Thyroid gland (tissue), 4 donors: ENCODE measurements at places on chromosomes 5 and 9. TPM values are rescaled to one million over a fixed set of nuclear protein-coding genes. Genes with fewer than 3 reads are reported as not detected.

The MGAT4B gene
- total RNA-seq, result 108 TPM

The PCDHGB1 gene
- 7.5 TPM for total RNA-seq

- H3K4me1 ChIP-seq, result peaks cover 27% of the 10 kb centered on the region
- H3K4me3 ChIP-seq, result no peak overlapping the region
- H3K27ac ChIP-seq, result no peak overlapping the region
- H3K36me3 ChIP-seq, result no peaks in the 10 kb centered on the region
Observed at GRCh38 chr9:137433916-137434431, 7.2 kb downstream of the ENTPD8 start.

DNA sequence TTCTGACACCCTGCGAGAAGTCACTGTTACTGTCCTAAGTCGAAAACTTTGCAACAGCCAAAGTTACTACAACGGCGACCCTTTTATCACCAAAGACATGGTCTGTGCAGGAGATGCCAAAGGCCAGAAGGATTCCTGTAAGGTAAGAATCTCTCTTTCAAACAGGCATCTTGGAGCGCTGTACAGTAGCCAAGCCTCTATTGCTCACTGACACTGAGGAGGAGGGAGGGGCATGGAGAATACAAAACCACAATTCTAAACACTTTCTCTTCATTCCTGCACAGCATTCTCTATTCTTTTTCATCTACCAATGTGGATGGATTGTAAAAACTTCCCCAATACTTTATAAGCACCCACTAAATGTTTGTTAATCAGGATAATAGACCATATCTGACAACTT, 7.4 kb downstream of the GZMK start:
- H3K27ac ChIP-seq, result no peak overlapping the region
- no peaks in the 10 kb centered on the region for H3K27me3 ChIP-seq
- H3K4me1 ChIP-seq, result no peaks in the 10 kb centered on the region
- no peaks in the 10 kb centered on the region for H3K36me3 ChIP-seq

The C6 gene
- total RNA-seq, result 3.5 TPM

The RIC1 gene
- 56.1 TPM for total RNA-seq

The SLC6A7 gene
- total RNA-seq, result not detected

- H3K4me3 ChIP-seq, result no peak overlapping the region
- no peak overlapping the region for H3K27ac ChIP-seq
- no peaks in the 10 kb centered on the region for H3K27me3 ChIP-seq
- DNase-seq, result no peak
- H3K36me3 ChIP-seq, result no peaks in the 10 kb centered on the region
- peaks cover 19% of the 10 kb centered on the region for H3K4me1 ChIP-seq
Observed at GRCh38 chr5:142293486-142293885, 31.3 kb downstream of the SPRY4 start.

DNA sequence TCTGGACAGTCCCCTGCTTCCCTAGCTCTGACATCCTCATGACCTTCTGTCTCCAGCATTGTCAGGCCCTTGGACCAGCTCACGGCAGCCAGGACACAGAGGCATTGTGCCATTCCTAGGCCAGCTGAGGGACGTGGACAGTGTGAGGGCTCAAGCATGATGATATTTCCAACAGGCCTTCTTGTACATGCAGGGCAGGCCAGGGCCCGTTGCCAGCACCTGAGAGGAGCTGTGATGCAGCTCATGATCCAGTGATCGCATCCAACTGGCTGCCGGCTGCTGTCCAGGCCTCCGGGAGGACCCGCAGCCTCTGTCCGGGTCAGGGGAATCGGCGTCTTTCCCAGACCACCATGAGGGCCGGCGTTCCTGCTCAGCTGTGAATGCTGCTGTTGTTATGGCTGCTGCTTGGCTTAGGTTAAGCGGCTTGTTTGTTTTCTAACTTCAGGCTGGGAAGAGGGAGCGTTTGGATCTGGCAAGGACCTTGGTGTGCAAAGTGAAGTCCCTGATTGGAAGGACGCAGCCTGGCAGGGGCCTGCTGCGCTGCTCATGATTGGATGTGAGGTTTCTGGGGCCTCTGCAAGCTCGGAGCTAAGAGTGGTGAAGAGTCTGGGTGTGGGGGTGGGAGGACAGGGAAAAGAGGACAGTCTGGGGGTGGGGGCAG, 53.8 kb downstream of the PDZD2 start:
- DNase-seq, result no peak
- H3K4me1 ChIP-seq, result no peaks in the 10 kb centered on the region
- no peaks in the 10 kb centered on the region for H3K36me3 ChIP-seq
- H3K27ac ChIP-seq, result no peak overlapping the region

- no peak overlapping the region for H3K27ac ChIP-seq
- no peak overlapping the region for H3K4me3 ChIP-seq
- no peaks in the 10 kb centered on the region for H3K27me3 ChIP-seq
- H3K4me1 ChIP-seq, result no peaks in the 10 kb centered on the region
Observed at GRCh38 chr5:169116961-169117461, 183.9 kb downstream of the SLIT3 start.

The SUSD3 gene
- total RNA-seq, result 3.6 TPM

DNA sequence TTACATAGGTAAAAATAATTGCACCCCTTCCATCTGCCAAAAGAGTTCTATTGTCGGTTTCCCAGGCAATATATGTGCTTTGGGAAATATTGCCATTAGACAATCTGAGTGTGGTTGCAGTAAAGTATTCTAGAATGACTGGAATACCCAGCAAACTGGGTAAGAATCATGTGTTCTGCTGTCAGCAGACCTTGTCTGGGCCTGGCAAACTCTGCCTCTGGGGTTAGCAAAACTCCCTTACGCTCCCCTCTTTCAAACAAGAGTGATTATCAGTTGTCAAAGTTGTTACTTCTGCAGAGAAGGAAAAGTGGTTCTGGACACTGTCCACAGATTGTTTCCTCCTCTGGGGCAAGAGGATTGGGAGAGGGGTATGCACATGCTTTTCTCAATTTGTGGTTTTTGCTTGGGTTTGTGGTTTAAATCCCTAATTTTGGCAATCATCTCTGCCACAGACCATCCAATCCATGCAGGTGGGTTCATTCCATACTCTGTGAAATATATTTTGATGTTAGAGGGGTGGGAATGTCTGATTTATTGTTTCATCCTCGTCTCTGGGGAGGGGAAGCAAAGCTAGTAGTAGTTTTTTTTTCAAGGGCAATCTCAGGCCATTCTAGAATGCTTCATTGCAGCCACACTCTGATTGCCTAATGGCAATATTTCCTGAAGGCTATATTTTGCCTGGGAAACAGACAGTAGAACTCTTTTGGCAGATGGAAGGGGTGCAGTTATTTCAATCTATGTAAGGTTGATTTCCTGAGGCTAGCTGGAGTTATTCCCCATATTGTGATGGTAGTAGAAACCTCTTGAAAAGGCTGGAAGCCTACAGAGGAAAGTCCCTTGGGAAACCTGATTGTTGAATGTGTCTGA, 24.0 kb upstream of the TNFSF15 start:
- H3K27ac ChIP-seq, result no peak overlapping the region
- H3K4me3 ChIP-seq, result no peak overlapping the region
- H3K27me3 ChIP-seq, result no peaks in the 10 kb centered on the region
- no peaks in the 10 kb centered on the region for H3K4me1 ChIP-seq
- DNase-seq, result no peak
- no peaks in the 10 kb centered on the region for H3K36me3 ChIP-seq

- peaks cover 4% of the 10 kb centered on the region for H3K4me1 ChIP-seq
- DNase-seq, result no peak
- H3K36me3 ChIP-seq, result no peaks in the 10 kb centered on the region
- H3K4me3 ChIP-seq, result no peak overlapping the region
- H3K27me3 ChIP-seq, result no peaks in the 10 kb centered on the region
Observed at GRCh38 chr9:14170392-14170931, 143.5 kb downstream of the NFIB start.

DNA sequence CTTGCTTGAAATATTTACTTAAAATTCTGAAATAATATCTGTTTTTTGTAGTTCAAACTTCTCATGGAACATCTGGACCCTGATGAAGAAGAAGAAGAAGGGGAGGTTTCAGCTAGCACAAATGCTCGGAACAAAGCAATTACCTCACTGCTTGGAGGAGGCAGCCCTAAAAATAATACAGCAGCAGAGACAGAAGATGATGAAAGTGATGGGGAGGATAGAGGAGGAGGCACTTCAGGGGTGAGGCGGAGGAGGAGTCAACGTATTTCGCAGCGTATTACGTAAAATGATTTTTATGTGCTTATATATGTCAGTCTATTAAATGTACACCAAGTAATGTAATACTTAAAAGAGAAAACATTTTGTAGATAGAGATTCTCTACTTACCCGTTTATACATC, 185.4 kb downstream of the CPLANE1 start:
- H3K4me3 ChIP-seq, result no peak overlapping the region
- H3K27me3 ChIP-seq, result no peaks in the 10 kb centered on the region
- no peak for DNase-seq
- H3K4me1 ChIP-seq, result peaks cover 17% of the 10 kb centered on the region
- no peak overlapping the region for H3K27ac ChIP-seq
- peaks cover 31% of the 10 kb centered on the region for H3K36me3 ChIP-seq

GRCh38 chr9:935348-935965, 41.0 kb upstream of the DMRT3 start:
- no peaks in the 10 kb centered on the region for H3K36me3 ChIP-seq
- H3K4me3 ChIP-seq, result no peak overlapping the region
- H3K4me1 ChIP-seq, result peaks cover 12% of the 10 kb centered on the region

The CTNNA1 gene
- total RNA-seq, result 405 TPM

The CCDC69 gene
- total RNA-seq, result 51.6 TPM

The MARVELD2 gene
- total RNA-seq, result 61.8 TPM

DNA sequence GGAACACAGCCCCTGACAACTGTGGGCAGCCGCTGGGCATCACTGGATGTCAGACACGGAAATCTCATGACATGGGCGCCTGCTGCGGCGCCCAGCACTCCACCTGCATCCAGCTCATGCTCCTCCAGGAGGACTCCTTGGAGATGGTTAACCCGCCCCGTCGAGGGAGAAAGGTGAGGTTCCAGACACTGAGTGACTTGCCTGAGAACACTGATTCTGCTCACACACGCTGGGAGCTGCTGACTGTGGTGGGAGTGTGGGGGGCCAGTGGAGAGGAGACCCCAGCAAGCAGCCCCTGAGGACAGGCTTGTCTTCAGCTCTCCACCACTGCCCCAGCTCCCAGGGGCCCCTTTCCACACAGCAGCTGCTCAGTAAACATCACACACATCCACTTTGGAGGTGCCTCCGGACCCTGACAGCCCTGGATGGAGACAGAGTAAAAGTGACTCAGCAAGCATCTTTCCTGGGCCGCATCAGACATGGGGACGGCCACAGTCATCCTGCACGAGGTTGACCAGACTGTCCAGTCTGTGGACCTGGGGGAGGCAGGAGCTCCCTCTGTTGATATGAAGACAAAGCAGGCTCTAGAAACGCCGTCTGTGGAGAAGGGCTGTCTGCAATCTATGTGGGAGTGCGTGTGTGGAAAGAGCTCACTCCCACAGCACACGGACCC, 283.7 kb upstream of the IRX4 start:
- no peaks in the 10 kb centered on the region for H3K36me3 ChIP-seq
- no peak overlapping the region for H3K4me3 ChIP-seq
- no peak overlapping the region for H3K27ac ChIP-seq
- no peak for DNase-seq
- no peaks in the 10 kb centered on the region for H3K4me1 ChIP-seq
- no peaks in the 10 kb centered on the region for H3K27me3 ChIP-seq

DNA sequence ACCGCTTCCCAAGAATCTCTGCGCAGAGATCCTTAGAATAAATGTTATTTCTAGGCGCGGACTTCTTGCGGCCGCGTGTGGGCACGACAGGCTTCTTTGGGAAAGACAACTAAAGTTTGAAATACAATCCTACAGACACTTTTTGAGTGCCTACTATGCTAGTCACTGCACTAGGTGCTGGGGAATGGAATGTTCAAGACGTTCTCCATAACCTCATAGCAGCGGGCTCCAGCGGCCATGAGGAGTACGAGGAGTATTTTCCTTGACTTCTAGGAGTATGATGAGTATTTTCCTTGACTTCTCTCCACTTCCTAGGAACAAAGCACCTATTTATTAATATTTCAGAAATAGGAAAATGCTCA, 636 bp upstream of the PWWP2A start:
- H3K4me1 ChIP-seq, result peaks cover 5% of the 10 kb centered on the region
- no peaks in the 10 kb centered on the region for H3K36me3 ChIP-seq
- no peaks in the 10 kb centered on the region for H3K27me3 ChIP-seq
- no peak overlapping the region for H3K4me3 ChIP-seq
- no peak overlapping the region for H3K27ac ChIP-seq
- DNase-seq, result no peak

- no peak for DNase-seq
- no peaks in the 10 kb centered on the region for H3K4me1 ChIP-seq
- no peak overlapping the region for H3K27ac ChIP-seq
- H3K27me3 ChIP-seq, result no peaks in the 10 kb centered on the region
- H3K36me3 ChIP-seq, result no peaks in the 10 kb centered on the region
Observed at GRCh38 chr5:87850843-87851242, 417.8 kb downstream of the TMEM161B start.

The NKD2 gene
- total RNA-seq, result 0.78 TPM

GRCh38 chr5:11890777-11891176, 13.5 kb downstream of the CTNND2 start:
- no peaks in the 10 kb centered on the region for H3K4me1 ChIP-seq
- H3K36me3 ChIP-seq, result no peaks in the 10 kb centered on the region
- no peak overlapping the region for H3K27ac ChIP-seq
- no peaks in the 10 kb centered on the region for H3K27me3 ChIP-seq
- DNase-seq, result no peak
- no peak overlapping the region for H3K4me3 ChIP-seq

- DNase-seq, result peak; percentile 44
- peaks cover 24% of the 10 kb centered on the region for H3K36me3 ChIP-seq
- peak overlapping the region; percentile 84 for H3K4me3 ChIP-seq
- H3K27ac ChIP-seq, result peak overlapping the region; percentile 91
- peaks cover 27% of the 10 kb centered on the region for H3K4me1 ChIP-seq
Observed at GRCh38 chr9:127898433-127899127, 823 bp downstream of the ST6GALNAC6 start.

The AJM1 gene
- 1.7 TPM for total RNA-seq

The DOCK8 gene
- total RNA-seq, result 10.1 TPM

The ZBTB26 gene
- 10.9 TPM for total RNA-seq

The SHISAL2B gene
- not detected for total RNA-seq

GRCh38 chr5:54621709-54622108, 104.2 kb downstream of the SNX18 start:
- no peak for DNase-seq
- no peak overlapping the region for H3K4me3 ChIP-seq
- no peaks in the 10 kb centered on the region for H3K27me3 ChIP-seq
- no peak overlapping the region for H3K27ac ChIP-seq
- no peaks in the 10 kb centered on the region for H3K36me3 ChIP-seq
- H3K4me1 ChIP-seq, result peaks cover 26% of the 10 kb centered on the region

The CMBL gene
- total RNA-seq, result 10.3 TPM

The DMGDH gene
- 7.5 TPM for total RNA-seq

The UBTD2 gene
- 28.6 TPM for total RNA-seq

The LRRC70 gene
- 9.9 TPM for total RNA-seq

The RAPGEF1 gene
- total RNA-seq, result 46.7 TPM

DNA sequence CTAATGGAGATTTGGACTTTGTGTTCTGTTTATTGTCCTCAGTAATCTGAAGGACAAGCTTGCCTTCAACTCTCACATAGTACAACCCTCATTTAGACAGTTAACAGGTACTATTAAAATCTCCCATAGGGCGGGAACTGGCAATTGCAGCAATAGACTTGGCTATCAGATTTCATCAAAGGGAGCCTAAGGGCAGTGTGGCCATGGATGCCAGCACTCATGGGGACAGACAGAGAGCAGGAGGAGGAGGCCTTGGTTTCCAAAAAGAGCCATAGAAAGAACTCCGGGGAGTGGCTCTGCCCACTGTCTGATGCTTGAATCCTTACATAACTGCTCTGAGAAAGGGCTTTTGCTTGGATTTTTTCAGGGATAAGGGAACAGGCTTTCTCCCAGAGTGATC, 6.8 kb downstream of the SLC36A1 start:
- DNase-seq, result no peak
- no peaks in the 10 kb centered on the region for H3K36me3 ChIP-seq
- no peak overlapping the region for H3K27ac ChIP-seq
- no peaks in the 10 kb centered on the region for H3K4me1 ChIP-seq
- H3K4me3 ChIP-seq, result no peak overlapping the region
